ENCODE measurements at places on chromosomes 12 and 14.

- no peak for DNase-seq
Measured at GRCh38 chr12:116525418-116526001, 33.7 kb upstream of the MAP1LC3B2 start.

- no peak for DNase-seq
Measured at GRCh38 chr12:78802593-78802992, 62.0 kb upstream of the SYT1 start.

GRCh38 chr14:98608071-98609060 is 663.6 kb downstream of the BCL11B start:
- no peak for DNase-seq

GRCh38 chr14:79791055-79791732 is 420.1 kb downstream of the DIO2 start:
- no peak for DNase-seq

GRCh38 chr12:93682846-93683261 is 5.7 kb downstream of the CRADD start:
- DNase-seq: no peak
